ENCODE measurements at places on chromosomes 12 and 14.

DNA sequence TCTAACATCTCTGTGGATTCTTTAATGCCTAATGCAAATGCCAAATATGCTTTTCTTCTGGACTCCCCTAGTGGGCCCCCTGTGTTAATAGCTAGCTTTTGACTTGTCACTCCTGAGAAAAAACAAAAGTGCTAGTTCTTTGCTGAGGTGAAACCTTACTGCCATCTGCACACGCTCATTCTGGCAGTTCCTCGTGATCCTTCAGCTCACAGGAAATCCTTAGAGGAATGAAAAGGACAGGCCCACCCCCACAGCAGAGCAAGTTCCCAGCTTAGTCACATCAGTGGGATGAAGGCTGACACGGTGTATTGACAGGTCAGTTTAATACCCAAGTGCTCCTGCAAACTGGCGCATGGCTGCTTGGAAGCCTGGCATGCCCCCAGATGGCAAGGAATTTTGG lies 165.1 kb upstream of the ATP2B1 start:
- no peak for DNase-seq

DNA sequence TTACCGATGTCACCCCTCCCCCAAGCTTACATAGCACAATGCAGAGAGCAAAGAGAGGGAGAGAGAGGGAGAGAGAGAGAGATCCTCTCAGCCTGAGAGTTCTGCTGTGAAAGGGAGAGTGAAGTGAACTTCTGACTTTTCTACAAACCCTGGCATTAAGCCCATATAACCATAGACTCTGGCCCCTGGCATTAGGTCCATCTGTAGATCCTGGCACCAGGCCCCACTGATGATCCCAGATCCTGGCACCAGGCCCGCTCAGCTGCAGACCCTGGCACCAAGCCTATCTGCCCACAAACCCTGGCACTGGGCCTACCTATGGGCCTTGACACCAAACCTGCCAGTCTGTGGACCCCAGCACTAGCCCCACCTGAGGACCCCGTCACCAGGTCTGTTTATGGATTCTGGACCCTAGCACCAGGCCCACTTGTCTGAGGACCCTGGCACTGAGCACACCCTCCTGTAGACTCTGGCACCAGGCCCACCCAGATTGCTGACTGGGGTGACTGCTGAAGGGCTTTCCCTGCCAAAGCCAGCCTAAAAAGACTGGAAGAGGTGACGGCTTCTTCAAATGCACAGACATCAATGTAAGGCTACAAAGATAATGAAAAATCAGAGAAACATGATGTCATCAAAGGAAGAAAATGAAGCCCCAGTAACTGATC lies 14.5 kb upstream of the KRT83 start:
- no peak for DNase-seq

DNA sequence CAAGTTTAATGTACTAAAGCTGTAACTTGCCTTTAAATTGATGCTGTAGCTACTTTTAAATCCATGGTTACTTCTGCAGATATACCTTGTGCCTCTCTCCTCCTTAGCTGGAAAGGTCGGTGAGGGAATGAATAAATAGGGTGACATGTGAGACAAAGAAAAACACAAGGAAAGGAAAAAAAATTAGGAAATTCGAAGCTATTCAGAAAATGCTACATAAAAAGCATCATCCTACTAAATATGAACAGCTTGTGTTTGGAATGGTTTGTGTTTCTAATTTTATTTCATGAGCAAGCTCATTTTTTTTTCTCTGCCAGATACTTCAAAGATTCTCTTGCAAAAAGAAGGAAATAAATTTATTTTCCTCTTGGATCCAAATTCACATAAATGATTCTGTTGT lies 186.3 kb upstream of the NUDT4 start:
- DNase-seq: no peak

DNA sequence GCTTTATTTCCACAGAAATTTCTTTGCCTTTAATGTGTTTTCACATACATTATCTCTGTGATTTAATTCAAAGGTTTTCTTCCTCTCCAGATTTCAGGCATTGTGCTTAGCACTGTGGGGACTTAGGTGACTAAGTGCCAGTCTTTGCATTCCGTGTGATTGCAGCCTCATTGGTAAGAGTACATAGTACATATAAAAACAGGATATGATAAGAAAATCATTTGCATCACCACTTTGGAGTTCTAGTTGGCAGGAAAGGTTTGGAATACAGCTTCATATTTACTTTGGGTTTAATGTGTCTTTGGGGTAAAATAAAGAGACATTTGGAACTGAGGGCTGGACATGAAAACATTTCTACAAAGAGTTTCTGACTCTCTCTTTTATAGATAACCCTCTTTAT lies 37.8 kb upstream of the C12orf75 start:
- no peak for DNase-seq

DNA sequence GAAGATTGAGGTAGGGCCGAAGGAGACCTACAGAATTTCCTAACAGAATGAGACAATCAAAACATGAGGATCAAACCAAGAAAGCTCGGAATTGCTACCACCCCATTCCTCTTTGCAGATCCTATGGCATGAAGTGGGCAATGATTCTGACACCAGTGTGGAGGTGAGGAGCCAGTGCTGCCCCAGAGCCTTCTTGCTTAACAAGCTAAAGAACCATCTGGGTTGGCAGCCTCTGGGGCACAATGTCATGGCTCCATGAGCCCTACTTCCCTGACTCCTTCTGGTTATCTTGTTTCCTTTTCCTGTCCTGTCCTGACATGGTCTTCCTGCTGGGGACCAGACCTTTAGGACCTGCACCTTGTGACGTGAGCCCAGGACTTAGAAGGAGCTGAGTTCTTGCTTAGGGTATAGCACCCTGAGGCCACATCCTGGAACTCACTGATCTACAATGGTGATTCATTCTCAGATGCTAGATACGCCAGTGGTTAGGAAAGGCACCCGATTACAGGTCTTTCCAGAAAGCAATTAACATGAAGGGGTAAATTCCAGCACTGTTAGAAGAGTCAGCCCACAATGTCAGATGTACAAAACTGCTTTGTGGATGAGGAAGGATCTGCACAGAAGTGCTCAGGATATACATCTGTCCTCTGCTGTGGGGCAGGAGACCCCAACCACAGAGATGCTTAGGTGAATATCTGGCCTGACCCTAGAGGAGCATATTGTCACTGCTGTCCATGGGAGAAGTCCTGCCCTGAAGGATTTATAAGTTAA lies 324.2 kb downstream of the ZFP36L1 start:
- DNase-seq: peak; percentile 21
